AG04449 (cell line): ENCODE measurements at places on chromosomes 1 and 21.

- DNase-seq = no peak
Measured at GRCh38 chr1:77428068-77428467, 146.2 kb downstream of the AK5 start.

- DNase-seq = peak; percentile 51
Measured at GRCh38 chr1:31038360-31038759, 27.2 kb downstream of the PUM1 start.

- DNase-seq = no peak
Measured at GRCh38 chr1:204483791-204484190, 10.8 kb downstream of the PIK3C2B start.

GRCh38 chr1:53598966-53599365 lies 139.8 kb downstream of the DMRTB1 start:
- DNase-seq = no peak

GRCh38 chr1:162912061-162912667 lies 51.2 kb upstream of the CCDC190 start:
- no peak for DNase-seq

GRCh38 chr1:228274452-228275178 lies 66.8 kb downstream of the OBSCN start:
- DNase-seq = no peak

DNA sequence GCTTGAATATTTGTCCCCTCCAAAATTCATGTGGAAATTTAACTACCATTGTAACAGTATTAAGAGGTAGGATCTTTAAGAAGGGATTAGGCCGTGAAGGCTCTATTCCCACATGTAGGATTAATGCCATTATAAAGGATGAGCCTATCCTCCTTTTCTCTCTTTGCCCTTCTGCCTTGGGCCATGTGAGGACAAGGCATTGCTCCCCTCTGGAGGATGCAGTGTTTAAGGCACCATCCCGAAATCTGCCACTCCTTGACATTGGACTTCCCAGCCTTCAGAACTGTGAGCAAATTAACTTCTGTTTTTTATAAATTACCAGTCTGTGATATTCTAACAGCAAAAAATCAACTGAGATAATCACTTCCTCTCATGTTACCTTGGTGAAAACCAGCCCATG lies 124.4 kb downstream of the TOMM20 start:
- no peak for DNase-seq

- DNase-seq = no peak
Measured at GRCh38 chr1:169005776-169006175, 100.7 kb upstream of the ATP1B1 start.

GRCh38 chr1:162682013-162682419 lies 49.8 kb downstream of the DDR2 start:
- DNase-seq = no peak

GRCh38 chr21:31780944-31781343 lies 49.0 kb upstream of the SCAF4 start:
- no peak for DNase-seq

DNA sequence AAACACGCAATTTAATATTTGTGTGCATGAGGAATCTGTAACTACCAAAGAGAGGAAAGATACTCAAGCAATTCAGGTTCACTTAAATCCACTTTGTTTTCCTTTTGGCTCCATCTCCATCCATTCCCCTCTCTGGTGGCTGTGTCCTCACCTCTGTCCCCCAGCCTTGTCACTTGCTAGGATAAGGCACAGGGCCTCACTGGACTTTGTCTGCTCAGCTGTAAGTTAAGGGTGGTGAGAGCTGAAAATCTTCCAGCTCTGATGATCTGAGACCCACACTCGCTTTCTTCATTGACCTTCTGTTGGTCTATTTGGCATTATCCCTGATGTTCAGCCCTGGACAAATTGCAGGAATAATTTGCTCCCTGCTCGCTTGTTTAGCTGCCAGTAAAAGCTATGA lies 56.5 kb downstream of the RHOU start:
- DNase-seq = no peak

- no peak for DNase-seq
Measured at GRCh38 chr1:159800177-159800930, 1.8 kb upstream of the FCRL6 start.

- DNase-seq = no peak
Measured at GRCh38 chr1:214102907-214103306, 115.1 kb downstream of the PROX1 start.

- no peak for DNase-seq
Measured at GRCh38 chr1:85062425-85063026, 14.2 kb upstream of the MCOLN3 start.

- no peak for DNase-seq
Measured at GRCh38 chr21:45488931-45489721, 53.1 kb downstream of the SLC19A1 start.

DNA sequence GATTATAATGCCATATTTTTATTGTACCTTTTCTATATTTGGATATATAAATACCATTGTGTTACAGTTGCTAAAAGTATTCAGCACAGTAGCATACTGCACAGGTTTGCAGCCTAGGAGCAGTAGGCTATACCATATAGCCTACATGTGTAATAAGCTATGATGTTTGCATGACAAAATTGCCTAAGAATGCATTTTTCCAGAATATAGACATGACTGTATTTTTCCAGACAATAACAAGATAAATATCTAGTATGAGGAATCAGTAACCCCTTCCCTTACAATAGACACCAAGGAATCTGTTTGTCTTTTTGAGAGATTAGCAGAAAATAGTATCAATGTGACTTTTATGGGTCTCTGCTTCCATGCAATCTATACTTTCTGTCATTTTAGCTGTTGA lies 228.6 kb downstream of the GRIK1 start:
- no peak for DNase-seq

GRCh38 chr21:34197561-34197960 lies 124.2 kb downstream of the MRPS6 start:
- DNase-seq = no peak

DNA sequence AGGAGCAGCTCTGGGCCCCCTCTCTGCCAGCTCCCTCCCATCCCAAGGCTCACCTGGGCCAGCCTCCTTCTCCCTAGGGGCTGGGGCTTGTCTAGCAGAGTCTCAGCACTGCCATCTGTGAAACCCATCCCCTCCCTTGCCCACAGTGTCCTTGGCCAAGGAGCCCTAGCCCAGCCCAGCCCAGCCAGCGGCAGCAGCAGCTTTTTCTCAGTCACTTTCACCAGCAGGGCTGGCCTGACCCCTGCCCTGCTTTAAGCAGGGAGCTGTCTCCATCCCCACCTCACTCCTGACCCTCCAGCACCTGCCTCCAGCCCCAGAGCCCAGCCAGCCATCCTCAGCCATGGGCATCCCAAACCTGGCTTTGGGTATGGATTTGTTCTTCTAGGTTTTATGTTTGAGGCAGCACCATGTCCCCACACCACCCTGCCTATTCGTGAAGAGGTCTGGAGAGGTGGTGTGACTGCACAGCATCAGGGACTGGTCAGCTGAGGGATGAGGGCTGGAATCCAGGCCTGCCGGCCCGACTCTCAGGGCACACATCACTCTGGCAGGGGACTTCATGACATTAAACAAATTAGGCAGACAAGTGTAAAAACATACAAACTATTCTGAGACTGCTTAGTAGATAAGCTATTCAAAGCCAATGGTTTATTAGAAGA lies 36.1 kb upstream of the ABCG1 start:
- DNase-seq = no peak

GRCh38 chr1:162175379-162176081 lies 106.0 kb downstream of the NOS1AP start:
- DNase-seq = no peak

DNA sequence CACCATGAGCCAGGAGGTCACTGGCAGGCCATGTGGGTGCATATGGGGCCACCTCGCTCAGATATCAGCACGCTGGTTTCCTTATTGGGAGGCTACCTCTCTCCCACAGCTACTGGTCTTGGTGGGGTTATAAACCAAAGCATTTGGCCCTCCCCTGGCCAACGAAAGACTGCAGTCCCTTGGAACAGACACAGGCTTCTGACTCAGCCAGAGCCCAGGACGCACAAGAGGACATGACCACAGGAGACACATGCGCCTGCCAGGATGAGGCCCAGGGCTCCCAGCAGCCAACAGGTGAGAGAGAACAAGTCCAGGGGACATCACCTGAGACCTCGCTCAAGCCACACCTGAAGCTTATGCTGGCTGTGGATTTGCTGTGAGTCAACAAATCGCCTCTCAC lies 13.8 kb downstream of the NPHP4 start:
- no peak for DNase-seq

- no peak for DNase-seq
Measured at GRCh38 chr1:193406901-193407300, 220.5 kb upstream of the B3GALT2 start.

- DNase-seq = no peak
Measured at GRCh38 chr1:246565751-246566127, 322 bp downstream of the TFB2M start.

GRCh38 chr1:9691108-9691445 lies 39.5 kb downstream of the PIK3CD start:
- no peak for DNase-seq

GRCh38 chr21:26719750-26720149 lies 125.5 kb downstream of the ADAMTS1 start:
- no peak for DNase-seq

DNA sequence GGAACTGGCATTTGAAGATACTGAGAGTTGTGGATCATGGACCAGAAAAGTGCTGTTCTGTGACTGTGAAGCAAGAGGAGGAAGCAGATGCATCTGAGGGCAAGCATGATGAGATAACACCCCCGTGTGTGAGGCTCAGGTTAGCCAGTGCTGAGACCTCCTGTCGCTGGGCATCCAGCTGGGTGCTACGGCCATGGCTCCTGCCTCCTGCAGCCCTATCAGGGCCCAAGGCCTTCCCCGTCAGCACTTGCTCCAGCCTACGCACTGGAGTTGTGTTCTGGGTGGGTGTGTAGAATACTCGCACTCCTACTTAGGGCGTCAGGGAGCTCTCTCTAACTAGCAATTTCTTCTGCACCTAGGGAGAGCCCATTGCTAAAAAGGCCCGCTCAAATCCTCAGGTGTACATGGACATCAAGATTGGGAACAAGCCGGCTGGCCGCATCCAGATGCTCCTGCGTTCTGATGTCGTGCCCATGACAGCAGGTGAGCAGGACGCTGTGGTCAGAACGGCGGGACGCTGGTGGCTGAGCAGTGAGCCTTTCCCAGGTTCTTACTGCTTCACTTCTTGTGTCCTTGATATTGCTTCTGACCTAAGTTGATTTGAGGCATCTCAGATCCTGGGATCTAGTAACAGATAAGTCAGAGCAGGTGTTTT lies 6.5 kb downstream of the PPIE start:
- no peak for DNase-seq

DNA sequence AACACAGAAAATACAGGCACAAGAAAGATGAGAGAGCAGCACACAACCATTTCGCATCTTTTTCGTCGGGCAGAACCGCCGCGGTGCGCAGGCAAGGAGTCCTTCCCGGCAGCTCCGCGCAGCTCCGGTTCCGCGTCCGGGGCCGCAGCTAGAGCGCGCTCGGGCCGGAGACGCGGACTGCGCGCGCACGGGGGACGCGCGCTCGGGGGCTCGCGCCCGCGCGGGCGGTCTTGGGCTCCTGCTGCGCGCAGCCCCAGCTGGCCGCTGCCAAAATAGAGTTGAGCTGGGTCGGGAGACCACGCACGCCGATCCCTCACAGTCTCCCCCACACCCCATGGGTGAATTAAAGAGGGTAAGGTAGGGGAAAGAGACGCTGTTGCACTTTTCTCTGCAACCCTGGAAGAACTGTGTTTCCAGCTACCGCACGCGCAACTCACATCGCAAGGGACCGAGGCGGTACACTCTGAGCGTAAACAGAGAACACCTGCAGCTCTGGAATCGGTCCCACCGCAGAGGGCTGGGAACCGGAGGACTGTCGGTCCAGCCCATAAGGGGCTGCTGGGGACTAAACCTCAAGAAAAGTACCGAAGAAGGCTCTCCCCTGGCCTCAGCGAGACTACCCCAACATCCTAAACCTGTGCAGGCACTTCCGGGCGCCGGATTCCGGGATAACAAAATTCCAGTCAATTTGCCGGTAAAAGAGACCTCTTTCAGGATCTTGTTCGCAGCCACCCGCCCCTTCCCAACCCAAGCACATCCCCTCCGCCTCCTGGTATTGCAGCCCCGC lies 1.7 kb downstream of the NR5A2 start:
- DNase-seq = no peak

- DNase-seq = no peak
Measured at GRCh38 chr1:153946622-153947241, at the start of gene DENND4B. Gene DENND4B (minus strand): TSS chr1:153946718. CDS start chr1:153944374, 2,344 bp downstream.

DNA sequence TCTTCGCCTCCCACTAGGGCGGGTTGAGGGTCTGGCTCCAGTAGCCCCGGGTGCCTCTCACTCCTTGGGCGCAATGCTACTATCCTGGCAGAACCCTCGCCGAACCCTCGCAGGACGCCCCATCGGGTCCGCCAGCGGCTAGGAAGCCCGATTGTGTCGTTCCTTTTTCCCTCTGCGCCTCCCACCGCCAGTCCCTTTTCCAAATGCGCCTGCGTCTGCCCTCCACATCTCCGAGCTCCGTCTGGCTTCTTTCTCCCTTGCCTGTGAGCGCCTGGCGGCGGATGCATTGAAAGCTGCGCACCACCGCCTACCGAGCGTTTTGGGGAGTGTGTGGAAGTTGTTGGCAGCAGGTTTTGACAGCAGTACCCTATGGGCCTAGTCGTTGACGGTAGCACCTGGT lies 1.0 kb upstream of the DIRAS3 start:
- DNase-seq = no peak

GRCh38 chr21:42351626-42352440 lies 1.0 kb upstream of the TFF2 start:
- no peak for DNase-seq

DNA sequence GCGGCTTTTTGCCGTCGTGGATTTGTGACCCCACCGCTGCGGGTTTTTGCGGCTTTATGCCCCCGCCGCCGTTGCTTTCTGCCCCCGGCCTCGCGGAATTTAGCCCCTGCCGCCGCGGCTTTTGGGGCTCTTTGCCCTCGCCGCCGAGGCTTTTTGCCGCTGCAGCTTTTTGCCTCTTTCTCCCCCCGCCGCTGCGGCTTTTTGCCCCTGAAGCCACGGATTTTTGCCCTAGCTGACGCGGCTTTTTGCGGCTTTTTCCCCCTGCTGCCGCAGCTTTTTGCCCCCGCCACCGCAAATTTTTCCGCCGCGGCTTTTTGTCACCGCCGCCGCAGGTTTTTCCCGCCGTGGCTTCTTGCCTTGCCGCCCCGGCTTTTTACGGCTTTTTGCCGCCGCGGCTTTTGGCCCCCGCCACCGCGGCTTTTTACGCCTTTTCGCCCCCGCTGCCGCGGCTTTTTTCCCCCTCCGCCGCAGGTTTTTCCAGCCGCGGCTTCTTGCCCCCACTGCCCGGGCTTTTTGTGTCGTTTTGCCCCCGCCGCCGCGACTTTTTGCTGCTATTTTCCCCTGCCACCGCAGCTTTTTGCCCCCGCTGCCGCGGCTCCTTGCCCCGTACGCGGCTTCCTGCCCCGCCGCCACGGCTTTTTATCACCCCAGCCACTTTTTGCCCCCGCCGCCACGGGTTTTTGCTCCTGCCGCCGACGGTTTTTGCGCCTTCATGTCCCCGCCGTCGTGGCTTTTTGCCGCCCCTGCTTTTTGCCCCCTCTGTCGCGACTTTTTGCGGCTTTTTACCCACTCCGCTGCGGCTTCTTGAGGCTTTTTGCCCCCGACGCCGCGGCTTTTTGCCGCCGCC lies 3933.6 kb downstream of the SRGAP2C start:
- DNase-seq = no peak

- no peak for DNase-seq
Measured at GRCh38 chr1:109977657-109978378, 6.7 kb upstream of the AHCYL1 start.
